ENCODE measurements at places on chromosomes 4 and X. TPM values are rescaled to one million over a fixed set of nuclear protein-coding genes. Genes with fewer than 3 reads are reported as not detected.

WNK3 gene
- 51.5 TPM for polyA plus RNA-seq

UGT2A1 gene
- not detected for polyA plus RNA-seq

DNA sequence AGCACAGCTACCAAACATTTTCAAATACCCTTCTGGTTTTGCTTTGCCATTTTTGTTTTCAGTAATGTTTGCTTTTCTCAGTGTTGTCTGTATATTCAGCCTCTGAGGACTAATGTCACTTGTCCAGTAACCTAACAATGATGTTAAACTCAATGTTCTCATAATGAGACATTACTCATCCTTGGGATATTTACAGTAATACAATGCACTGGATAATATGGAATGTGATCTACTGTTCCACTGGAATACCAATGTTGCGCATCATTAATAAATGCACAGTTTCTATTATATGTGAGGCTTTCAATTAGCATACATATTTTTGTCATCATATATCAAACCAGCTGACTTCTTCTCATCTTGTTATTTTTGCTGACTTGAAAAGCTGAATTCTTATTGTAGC is 259.1 kb downstream of the SH2D1A start:
- DNase-seq = no peak

DNA sequence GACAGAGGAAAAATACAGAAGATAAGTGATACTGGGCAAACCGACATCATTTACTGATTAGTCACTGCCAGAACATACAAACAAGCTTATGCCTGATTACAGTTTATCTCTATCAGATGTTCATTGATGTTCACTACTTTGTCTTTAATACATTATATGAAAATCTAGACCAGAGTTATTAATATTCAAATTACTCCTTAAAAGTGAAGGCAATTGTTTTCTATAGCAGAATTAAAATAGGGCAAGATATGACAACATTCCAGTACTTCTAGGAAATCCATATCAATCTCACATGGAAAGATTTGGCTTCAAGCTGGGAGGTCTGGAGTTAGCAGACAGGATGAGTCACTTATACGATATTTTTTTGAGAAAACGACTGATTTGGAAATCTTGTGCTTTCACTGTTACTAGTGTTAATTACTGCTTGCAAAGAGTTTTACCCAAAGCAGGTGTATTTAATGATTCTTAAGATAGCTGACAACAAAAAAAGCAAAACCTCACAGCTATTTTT is 31.8 kb downstream of the HPGD start:
- no peak for DNase-seq

DNA sequence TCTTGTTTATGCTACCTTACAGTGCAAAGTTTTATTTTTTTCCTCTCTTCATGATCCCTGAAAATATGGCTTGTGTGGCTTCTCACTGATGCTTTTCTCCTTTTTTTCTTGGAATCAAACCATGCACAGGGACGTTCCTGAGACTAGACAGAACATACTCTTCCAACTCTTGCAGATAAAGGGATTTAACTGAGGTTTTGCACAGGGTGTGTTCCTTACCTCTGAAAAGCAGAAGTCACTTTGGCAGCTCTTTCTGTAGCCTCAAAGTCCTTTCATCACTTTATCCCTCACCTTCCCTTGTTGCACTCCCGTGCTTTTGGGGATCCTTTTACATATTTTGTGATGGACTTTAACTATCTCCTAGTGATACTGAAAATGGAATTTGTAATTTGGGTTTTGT is 300.1 kb downstream of the SPRY1 start:
- no peak for DNase-seq

DNA sequence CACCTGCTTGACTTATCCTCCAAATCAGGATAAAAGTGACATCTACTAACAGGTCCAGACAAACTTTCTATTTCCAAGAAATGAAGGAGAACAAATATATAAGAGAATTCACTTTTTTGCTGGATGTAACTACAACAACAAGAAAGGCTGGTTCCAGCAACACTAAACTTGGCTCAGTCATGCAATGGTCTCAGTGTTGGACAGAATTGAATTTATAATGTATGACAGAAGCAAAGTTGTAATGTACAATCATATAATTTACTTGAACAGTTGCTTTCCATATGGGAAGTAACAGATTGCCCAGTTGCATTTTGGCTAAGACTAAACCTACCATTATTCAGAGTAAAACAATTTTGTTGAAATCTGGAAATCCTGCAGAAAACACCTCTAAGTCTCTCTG is 183.3 kb upstream of the INTU start:
- no peak for DNase-seq

GRCh38 chr4:143230683-143231082 is 46.0 kb downstream of the USP38 start:
- DNase-seq = no peak

GRCh38 chr4:26020083-26020668 is 106.2 kb downstream of the SMIM20 start:
- no peak for DNase-seq

DNA sequence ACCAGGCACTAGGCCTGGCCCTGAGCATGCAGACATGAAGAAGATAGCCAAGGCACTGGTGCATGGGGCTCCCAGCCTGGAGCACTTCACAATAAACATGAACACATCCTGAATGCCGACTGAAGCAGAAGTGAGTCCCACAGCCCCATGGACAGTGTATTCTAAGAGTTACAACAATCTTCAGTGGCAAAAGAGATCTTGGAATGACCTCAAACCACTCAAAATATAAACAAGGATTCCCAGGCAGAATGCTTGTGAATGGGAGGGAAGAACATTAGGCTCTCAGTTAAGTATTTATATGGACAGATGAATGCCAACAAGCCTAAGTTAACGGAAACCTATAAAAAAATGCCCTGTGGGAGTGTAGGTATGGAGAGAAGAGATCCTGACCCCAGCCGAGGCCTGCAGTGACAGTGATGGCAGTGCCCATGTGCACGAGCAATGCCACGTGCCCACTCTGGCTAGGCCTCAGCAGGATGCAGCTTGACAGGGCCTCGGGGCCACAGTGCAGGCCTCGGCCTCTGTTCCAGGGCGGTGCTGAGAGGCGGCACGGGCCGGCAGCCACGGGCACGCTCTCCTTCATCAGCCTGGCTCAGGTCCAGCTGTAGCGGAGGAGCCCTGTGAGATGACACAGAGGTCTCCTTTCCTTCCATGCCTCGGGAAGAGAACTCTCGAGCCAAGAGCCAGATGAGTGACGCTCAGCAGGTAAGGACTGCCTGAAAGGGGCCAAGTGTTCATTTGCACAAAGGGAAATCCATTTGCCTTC is 49.2 kb downstream of the IRF2 start:
- no peak for DNase-seq

GRCh38 chr4:168923526-168924194 is 86.4 kb downstream of the CBR4 start:
- peak; percentile 94 for DNase-seq

GRCh38 chr4:188263321-188263720 is 124.1 kb downstream of the TRIML1 start:
- no peak for DNase-seq

DNA sequence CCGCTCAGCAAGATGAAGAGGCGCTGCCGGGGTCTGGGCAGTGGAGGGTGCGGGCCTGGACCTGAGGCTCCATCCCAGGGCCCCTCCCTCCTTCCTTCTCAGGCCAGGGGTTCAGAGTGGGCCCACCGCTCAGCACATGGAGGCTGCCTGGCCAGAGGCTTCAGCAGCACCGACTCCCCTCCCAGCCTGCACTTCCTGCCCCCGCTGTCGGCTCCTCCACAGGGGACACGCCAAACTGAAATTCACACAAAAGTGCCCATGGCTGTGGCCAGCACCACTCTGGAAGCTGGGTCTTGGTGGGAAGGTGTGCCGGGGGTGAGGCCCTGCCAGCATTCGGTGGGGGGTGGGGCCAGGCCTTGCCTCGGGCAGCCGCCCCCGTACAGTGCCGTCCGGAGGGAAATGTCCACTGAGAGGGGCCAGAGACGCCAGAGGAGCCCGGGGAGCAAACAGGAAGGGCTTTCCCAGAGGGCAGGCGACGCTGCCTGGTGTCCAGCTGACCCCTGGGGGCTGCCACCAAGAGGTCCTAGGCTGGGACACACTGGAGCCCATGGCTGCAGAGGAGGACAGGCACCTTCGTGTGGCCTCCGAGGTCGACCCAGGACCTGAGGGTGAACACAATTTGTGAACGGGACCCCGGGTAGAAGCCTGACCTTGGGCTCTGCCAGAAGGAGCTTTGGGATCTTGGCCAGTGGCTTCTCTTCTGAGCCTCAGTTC is 84.6 kb upstream of the AFAP1 start:
- DNase-seq = no peak

DNA sequence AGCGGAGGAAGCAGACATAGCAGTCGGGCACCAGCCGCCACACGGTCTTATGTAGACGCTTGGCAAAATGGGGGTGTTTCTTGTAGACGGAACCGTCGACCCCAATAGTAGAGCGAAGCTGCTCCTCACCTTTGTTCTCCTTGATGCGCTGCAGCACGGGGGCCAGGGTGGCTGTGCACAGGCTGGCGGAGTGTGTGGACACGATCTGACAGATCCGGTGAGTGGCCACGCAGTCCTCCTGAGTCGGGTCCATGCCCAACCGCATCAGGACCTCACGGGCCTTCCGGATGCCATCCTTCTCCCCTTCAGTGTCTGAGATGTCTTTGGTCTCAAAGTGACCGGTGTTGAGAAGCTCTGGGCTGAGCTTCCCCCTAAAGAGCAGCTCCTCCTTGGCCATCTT is 153.0 kb downstream of the TENT5D start:
- DNase-seq = no peak

DNA sequence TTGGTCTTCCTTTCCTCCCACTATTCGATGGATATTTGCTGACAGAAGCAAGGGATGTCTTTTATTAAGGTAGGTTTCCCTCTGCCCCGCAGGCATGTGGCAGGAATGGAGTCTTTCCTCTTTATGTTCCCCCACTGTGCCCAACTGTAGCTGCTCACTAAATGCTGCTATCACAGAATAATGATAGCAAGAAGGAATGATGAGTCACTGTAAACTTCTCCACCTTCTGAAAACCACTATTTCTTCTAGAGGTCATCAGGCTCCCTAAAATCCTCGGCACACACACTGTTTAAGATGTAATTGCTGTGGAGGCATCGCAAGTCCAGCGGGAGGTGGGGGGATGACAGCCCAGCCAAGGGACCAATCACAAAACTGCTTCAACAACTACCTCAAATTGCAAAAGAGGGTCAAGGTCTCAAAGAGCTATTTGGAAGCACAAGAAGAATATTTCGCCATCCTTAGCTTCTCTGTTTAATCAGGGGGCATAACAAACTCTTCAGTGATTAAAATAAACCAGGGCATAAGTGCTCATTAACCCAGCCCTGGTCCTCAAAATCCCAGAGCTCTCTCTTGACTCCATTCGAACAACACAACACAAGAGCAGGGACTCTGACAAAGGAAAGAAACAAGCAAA is 13.9 kb downstream of the QDPR start:
- DNase-seq = no peak

- DNase-seq = no peak
These were observed 23.7 kb upstream of the LRAT start for GRCh38 chr4:154720123-154720522.

DNA sequence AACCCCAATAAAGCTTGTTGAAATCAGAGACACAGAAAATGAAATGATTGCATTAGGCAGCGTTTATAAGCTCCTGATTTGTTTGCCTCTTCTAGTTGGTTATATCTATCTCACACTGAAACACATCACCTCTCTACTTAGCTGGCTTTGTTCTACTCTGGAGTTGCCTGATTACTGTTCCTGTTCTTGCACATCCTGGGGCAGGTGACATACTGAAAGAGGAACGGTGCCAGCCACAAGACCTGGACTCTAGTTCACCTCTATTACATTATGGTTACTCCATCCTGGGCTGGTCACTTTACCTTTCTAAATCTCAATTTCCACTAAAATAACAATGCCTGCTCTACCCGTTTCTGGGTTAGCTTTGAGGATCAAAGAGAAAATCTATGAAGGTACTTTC is 47.9 kb downstream of the TRIM2 start:
- DNase-seq = no peak
